ENCODE measurements at places on chromosomes 1 and 21.

GRCh38 chr21:43858806-43859648 lies 6.0 kb upstream of the AGPAT3 start:
- no peak for DNase-seq

DNA sequence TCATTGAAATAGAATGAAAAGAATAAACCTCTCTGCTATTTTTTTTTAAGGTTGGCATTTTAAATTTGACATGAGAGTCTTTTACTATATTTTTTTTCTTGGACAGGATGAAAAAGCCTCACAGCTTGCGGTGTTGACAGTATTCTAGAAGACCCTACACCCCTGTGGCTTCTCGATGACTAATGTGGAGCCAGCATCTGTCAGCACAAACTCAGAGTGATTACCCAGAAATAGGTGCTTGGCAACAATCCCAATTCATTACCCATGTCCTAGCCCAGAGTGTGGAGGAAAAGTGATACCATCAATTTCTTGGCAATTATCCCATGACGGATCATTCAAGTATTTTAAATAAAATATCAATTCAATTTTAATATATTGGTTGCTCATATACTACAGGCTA lies 186.8 kb upstream of the MAP1LC3C start:
- DNase-seq = peak; percentile 48

DNA sequence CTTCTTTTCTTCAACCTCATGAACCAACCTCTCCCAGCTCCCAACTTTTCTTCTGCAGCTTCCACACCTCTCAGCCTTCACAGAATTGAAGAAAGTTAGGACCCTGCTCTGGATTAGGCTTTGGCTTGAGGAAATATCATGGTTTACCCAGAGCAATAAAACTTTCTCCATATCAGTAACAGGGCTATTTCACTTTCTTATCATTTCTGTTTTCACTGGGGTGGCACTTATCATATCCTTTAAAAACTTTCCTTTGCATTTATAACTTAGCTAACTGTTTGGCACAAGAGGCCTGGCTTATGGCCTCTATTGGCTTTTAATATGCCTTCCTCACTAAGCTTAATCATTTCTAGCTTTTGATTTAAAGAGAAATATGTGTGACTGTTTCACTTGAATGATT lies 9.4 kb upstream of the FAM3B start:
- no peak for DNase-seq

- peak; percentile 72 for DNase-seq
Observed at GRCh38 chr1:85582687-85583591, 2.4 kb downstream of the CCN1 start.

DNA sequence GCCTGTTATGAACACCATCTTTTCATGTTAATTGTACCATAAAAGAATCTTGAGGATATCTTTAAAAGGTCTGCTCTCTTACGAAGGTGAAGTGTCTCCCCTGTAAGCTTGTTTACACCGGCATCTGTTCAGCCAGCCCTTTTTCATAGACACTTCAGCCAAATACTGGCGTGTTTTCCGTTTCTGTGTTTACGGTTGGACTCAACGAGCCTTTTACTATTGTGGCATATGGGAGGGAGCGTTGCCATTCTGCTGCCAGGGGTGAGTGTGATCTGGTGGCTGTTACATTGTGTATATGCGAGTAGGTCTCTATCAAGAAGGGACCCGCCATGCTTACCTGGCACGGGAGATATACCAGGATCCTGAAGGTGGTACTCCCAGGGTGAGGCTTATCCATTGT lies 433.8 kb downstream of the CAMTA1 start:
- DNase-seq = no peak

GRCh38 chr1:156852418-156852874 lies 6.5 kb downstream of the INSRR start:
- DNase-seq = no peak

DNA sequence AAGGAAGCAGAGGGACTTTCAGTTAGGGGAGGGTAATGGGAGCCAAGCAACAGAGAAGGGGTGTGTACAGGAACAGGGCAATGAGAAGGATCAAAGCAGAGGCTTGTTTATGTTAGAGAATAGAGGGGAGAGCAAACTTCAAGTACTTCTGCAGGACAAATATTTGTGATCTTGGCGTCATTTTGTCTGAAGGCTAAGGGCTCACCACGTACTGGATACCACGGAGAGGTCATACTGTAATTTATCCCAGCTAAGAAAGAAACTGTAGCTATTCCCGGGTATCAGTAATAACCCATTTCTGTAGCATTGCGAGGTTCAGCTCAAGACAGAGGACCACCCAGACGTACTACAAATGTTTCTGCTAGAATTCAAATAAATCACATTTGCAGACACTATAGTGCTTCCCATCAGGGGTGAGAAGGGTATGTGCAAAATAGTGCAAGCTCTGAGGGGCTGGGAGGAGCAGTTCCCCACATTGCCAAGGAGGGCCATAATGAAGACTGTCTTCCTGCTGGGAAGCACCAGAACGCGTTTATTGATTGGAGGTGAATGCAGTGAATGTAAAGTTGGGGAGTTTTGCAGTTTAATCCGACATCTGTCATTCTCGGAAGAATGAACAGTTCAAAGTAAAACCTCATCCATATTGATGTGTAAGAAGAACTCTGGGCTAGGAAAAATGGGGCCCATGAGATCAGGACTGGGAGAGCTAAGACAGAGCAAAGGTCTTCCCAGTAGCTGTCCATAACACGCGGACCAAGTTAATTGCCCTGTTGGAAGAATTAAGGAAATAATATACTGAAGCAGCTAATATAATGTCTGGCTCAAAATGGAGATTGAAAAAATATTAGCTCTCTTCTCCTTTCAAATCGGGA lies 136.9 kb downstream of the RWDD3 start:
- DNase-seq = no peak

GRCh38 chr1:6054596-6054995 lies 8.9 kb downstream of the KCNAB2 start:
- no peak for DNase-seq

- no peak for DNase-seq
Observed at GRCh38 chr1:183467687-183468086, 4.6 kb upstream of the SMG7 start.

GRCh38 chr1:112513112-112513870 lies 4.5 kb downstream of the WNT2B start:
- peak; percentile 48 for DNase-seq

- DNase-seq = no peak
Observed at GRCh38 chr1:221635305-221635704, 106.6 kb downstream of the DUSP10 start.

- DNase-seq = peak; percentile 88
Observed at GRCh38 chr1:153985341-153985912, 712 bp downstream of the RAB13 start.

GRCh38 chr1:204528677-204529076 lies 12.5 kb downstream of the MDM4 start:
- DNase-seq = no peak

DNA sequence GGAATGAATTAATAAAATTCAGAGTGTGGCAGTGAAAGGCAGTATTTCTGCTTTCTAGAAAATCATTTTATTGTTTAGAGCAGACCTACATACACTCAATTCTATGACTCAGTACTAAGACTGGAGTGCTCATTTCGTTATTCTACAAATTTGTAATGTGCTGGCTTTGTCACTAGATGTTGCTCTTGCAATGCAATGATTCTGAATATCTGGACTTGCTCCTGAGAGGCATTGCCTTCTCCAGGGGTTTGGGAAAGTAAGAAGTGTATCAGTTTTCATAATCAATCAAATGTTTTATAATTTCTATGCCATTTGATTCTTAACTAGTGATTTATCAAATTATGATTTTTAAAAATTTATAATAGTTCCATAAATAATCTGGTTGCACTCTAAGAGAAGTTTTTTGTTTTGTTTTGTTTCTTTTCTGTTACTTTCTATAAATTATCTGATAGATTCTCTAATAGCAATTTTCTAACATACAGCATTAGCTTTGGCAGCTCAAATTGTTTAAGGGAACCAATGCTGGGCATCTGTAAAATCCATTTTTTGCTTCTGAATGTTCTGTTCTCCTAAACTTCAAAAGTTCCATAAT lies 280.5 kb upstream of the SGIP1 start:
- peak; percentile 62 for DNase-seq

- DNase-seq = peak; percentile 6
Observed at GRCh38 chr1:83034851-83035250, 964.1 kb downstream of the TTLL7 start.

DNA sequence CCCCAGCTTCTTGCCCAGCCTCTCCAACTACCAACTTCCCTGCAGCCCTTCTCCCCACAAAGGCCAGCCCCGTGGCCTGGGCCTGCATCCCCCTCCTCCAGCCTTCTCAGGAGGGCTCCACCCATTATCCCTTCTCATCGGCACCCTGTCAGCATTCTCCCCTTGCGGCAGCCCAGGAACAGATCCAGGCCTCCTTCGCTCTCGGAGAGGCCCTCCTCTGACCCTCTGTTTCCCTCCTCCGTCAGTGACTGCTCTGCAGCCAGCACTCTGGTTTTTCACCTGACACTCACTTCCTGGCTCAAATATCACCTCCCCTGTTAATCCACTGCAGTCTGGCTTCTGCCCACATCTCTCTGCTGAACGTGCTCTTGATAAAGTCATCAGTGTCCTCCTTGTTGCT lies 17.5 kb downstream of the ADGRB2 start:
- DNase-seq = no peak

DNA sequence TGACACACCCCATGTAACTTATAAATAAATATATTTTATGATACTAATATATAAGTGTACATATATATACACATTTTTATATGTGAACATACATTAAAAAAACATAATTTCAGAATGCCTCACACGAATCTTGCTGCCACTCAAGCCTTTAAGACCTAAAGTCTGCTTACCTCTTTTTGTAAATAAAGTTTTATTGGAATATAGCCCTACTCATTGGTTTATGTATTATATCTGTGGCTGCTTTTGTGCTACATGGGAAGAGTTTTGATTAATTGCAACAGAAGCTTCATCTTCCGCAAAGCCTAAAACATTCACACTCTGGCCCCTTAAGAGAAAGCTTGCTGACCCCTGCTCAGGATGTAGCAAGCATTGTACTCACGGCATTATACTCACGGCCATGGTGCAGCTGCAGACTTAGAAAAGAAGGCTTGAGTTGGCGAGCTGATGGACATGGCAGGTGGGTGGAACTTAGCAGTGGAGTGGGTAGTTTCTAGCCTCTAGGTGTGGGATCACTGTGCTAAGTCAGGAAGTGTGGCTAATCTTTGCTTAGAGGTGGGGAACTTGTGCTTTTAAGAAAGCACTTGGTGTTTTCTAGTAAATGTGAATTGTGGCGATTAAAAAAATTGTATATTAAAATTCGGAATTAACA lies 80.8 kb downstream of the DYRK1A start:
- no peak for DNase-seq

DNA sequence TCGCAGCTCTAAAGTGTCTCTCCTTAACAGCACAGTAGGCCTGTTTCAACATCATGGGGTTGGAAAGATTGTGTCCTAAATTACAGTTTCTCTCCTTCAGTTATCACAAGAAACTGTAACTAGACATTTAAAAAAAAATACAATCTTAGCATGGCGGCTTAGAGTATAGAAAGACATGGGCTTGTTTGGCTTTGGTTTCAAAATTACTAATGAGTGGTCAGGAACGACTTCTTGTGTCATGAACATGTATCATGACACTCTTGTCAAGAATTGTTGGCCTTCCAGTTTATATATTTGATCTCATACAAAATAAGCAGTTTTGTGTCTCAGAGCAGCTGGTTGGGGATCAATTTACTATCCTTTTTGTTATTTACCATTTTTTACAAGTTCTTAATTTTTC lies 2.1 kb downstream of the GJA8 start:
- DNase-seq = no peak

- DNase-seq = no peak
Observed at GRCh38 chr1:230948301-230948700, 30.4 kb downstream of the TTC13 start.

- DNase-seq = peak; percentile 82
Observed at GRCh38 chr1:51897699-51898031, 19.1 kb upstream of the NRDC start.

- DNase-seq = no peak
Observed at GRCh38 chr1:150409504-150410362, 45.8 kb downstream of the RPRD2 start.

- DNase-seq = no peak
Observed at GRCh38 chr1:244340396-244340795, 111.3 kb downstream of the ADSS2 start.

- DNase-seq = no peak
Observed at GRCh38 chr1:9590945-9591668, 2.4 kb downstream of the TMEM201 start.

DNA sequence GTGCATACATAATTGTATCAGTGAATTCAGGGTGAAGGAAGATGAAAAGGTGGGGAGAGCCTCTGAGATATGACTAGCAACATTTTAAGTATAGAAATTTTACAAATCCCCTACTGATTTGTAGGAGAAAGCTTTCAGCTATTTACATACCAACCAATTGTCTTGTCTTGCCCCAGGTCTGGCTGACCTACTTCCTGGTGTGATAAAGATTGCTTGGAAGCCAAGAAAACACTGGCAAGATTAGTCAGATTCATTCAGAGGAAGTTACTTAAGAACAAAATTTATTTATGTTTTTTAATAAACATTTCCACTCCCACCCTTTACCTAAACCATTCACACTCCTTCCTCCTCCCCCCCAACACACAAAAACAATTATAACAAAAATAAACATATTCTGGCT lies 17.5 kb downstream of the PTGS2 start:
- DNase-seq = peak; percentile 23

DNA sequence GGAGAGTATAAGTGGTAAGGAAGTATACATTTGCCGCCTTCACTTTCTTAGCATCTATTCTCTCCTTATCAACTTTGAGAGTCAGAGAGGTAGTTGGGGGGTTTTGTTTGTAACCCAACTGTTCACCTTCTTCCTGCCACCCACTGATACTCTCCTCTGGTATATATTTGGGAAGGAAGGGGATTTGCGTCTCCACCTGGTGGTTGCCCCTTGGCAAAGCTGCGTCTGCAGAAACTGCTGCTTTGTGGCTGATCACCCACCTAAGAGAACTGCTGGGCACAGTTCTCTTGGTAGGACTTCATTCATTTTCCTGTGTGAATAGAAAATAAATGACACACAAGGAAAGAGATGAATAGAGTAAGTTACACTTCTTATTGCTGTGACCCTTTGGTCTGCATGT lies 87.0 kb downstream of the SYT14 start:
- peak; percentile 6 for DNase-seq

- DNase-seq = no peak
Observed at GRCh38 chr1:184330875-184331274, 56.0 kb upstream of the C1orf21 start.

- DNase-seq = no peak
Observed at GRCh38 chr1:12539320-12539704, 78.7 kb downstream of the DHRS3 start.

DNA sequence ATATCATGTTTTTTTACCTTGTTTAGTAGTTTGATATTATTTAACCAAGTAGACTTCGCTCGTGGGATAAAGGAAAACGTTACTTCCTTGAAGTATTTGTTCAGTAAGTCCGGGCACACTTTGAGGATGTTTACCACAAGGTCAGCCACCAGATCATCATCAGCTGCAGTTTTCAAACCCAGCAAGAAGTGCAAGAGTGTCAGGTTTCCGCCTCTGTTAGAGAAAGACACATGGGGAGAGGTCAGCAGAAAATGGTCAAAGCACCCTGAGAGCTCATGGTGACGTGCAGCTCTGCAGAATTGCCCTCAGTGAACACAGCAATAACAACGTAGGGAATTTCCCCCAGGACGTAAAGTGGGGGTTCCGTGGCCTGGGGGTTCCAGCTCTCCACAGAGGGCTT lies 24.4 kb downstream of the URB1 start:
- no peak for DNase-seq

- DNase-seq = peak; percentile 89
Observed at GRCh38 chr21:32007456-32007855, 134.6 kb downstream of the HUNK start.
